ENCODE measurements at places on chromosomes 12 and 14. TPM values are rescaled to one million over a fixed set of nuclear protein-coding genes. Genes with fewer than 3 reads are reported as not detected.

The POTEM gene
- 0.17 TPM for total RNA-seq

GRCh38 chr14:61608245-61609165, 86.8 kb upstream of the HIF1A start:
- no peak overlapping the region for H3K27ac ChIP-seq
- peaks cover 5% of the 10 kb centered on the region for H3K4me1 ChIP-seq
- no peak overlapping the region for H3K4me3 ChIP-seq
- DNase-seq = no peak
- H3K36me3 ChIP-seq = no peaks in the 10 kb centered on the region
- H3K27me3 ChIP-seq = no peaks in the 10 kb centered on the region

The SIX4 gene
- not detected for total RNA-seq

The ADAM21 gene
- total RNA-seq = not detected

DNA sequence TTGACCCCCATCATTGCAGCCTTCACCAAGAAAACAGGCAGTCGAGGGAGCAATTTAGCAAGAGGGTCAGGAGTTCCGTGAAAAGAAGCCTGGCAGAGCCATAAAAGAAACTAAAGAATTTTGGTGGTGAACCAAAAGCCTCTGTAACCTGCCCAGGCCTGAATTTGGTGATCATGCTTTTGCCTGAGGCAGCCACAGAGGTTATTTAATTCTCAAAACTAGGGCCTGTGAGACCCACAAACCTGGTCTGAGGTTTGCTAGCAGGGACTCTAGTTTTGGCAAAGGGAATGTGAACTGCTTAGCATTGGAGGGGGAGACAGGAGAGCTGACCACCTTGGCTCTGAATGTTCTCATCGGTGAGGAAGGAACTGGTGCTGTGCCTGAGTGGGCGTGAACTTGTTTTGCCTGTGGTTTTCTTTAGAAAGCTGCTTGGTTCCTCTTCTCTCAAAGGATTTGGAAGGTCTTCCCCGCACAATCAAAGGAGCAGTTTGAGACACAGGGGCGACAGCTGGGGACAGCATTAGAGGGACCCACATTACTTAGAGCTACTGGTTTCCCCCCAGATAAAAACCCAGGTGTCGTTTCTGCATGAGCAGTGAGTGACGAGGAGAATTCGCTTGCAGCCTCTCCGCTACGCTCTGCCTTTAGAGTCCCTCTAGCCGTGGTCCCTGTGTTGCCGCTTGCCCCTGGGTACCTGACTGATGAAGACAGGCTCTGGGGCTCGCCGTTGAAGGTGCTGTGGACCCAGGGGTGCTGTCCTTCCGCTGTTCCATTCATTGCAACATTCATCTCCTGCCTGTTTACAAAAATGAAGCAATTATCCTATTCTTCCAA, 12.6 kb upstream of the WNT5B start:
- no peak overlapping the region for H3K4me3 ChIP-seq
- H3K4me1 ChIP-seq = peaks cover 25% of the 10 kb centered on the region
- peak; percentile 35 for DNase-seq
- no peaks in the 10 kb centered on the region for H3K36me3 ChIP-seq
- no peak overlapping the region for H3K27ac ChIP-seq

DNA sequence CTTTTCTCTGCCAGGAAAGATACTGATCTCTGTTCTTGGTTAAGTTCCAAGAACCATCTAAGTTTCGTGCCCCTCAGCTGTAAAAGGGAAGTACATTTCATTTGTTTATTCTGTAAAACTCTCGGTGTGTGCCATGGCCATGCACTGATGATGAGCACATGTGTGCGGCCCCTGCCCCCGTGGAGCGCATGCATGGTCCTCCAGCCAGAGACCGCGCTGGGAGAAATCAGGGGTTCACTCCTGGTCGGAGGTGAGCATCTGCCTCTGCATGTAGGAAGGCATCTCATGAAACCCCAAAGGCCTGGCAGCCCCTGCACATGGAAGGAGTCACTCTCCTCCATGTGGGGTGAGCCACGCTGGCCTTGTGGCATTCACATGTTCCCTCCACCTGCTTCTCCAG, 102.5 kb upstream of the RTL1 start:
- H3K4me3 ChIP-seq = no peak overlapping the region
- H3K36me3 ChIP-seq = no peaks in the 10 kb centered on the region
- peaks cover 6% of the 10 kb centered on the region for H3K4me1 ChIP-seq
- H3K27me3 ChIP-seq = no peaks in the 10 kb centered on the region

DNA sequence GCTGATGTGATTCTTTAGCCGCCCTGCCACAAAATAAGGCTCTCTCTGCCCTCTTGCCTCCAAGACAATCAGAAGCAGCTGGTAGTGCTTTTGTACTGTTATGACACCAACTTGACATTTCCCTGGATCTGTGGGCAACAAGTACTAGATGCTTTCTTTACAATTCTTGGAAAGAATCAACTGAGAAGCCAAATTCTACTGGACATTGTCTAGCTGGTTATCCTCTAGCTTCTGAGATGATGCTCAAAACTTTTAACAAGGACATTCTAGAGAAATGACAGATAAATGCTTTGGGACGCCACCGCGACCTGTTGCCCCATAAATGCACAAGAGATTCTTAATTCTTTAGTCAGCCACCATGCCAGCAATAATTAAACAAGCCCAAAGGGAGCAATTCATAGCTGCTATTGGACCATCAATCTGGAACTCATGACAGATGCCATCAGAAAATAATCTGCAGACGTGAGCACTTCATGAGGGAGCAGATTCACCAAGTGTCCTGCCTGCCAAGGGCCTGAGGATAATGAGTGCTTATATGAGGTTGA, 22.8 kb downstream of the FMNL3 start:
- peaks cover 43% of the 10 kb centered on the region for H3K4me1 ChIP-seq
- no peaks in the 10 kb centered on the region for H3K36me3 ChIP-seq
- peak overlapping the region; percentile 43 for H3K27ac ChIP-seq
- no peak for DNase-seq

The LARP4 gene
- total RNA-seq = 48.4 TPM

GRCh38 chr12:78324234-78324633, 493.5 kb downstream of the NAV3 start:
- H3K27ac ChIP-seq = no peak overlapping the region
- H3K27me3 ChIP-seq = no peaks in the 10 kb centered on the region
- no peak overlapping the region for H3K4me3 ChIP-seq
- no peaks in the 10 kb centered on the region for H3K36me3 ChIP-seq
- H3K4me1 ChIP-seq = no peaks in the 10 kb centered on the region

DNA sequence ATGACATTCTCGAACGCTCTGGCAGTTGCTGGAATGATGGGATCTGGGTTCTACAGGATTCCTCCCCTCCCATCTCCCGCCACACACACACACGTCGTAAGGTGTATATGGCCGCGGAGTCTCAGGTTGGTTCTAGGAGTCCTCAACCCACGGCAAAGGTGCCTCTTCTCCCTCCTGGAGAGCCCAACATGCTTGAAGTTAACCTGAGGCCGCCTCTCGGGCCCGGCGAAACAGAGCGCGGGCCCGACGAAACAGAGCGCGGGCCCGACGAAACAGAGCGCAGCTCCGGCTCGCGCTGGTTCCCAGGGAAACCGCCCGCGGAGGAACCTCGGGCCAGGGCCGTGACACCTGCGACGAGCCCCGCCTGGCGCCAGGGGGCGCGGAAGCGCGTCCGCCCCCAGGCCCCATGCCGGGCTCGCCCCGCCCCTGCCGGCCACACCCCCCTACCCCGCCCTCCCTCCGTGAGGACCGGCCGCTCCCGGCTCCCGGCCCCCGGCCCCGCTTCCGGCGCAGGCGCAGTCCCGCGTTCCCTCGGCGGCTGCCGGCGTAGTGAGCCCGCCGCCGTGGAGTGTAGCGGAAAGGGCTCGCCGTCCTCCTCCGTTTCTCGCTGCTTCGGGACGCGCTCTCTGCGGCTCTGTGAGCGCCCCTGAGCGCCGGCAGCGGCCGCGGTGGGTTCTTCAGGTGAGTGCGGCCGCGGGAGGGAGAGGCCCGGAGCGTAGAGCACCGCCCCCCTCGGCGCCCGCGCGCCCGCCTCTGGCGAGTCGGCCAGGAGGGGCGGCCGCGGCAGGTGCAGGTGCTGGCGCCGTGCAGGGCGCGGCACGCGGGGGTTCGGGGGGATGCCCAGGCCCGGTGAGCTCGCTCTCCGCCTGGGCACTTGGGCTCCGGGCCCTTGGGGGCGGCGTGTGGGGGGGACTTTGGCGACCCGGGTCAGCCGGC, at the start of gene RAB3IP:
Gene RAB3IP, plus strand, starts transcription at position 510 of the 936 bp plus-strand sequence. CDS start 16,549 bp downstream, outside the sequence.
- no peaks in the 10 kb centered on the region for H3K36me3 ChIP-seq
- peak within 1 kb of the TSS; percentile 76 for H3K4me3 ChIP-seq

GRCh38 chr14:64800000-64800399, 79.7 kb downstream of the SPTB start:
- DNase-seq = no peak
- H3K36me3 ChIP-seq = no peaks in the 10 kb centered on the region
- H3K4me1 ChIP-seq = no peaks in the 10 kb centered on the region
- H3K4me3 ChIP-seq = no peak overlapping the region
- no peaks in the 10 kb centered on the region for H3K27me3 ChIP-seq

DNA sequence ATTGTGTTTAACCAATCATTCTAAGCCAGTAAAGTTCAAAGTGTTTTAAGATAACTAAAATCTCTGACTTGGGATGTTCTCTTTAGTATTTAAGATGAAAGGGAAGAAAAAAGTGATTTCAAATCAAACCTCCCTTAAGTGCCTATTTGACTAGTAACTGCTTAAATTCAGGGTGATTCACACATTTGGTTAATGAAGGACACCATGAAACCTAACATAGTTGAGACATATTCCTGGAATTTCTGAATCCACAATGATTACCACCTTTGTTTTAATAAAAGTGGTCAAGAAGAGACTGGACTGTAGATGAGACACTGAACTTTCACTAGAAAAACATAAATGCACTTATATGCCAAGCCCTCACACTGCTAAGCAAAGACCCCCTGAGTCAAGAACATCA, 138.7 kb downstream of the MED13L start:
- no peak overlapping the region for H3K27ac ChIP-seq
- H3K36me3 ChIP-seq = no peaks in the 10 kb centered on the region
- H3K27me3 ChIP-seq = no peaks in the 10 kb centered on the region

- H3K36me3 ChIP-seq = no peaks in the 10 kb centered on the region
- H3K4me1 ChIP-seq = no peaks in the 10 kb centered on the region
- DNase-seq = no peak
- no peaks in the 10 kb centered on the region for H3K27me3 ChIP-seq
These were observed 316.2 kb downstream of the NPAS3 start for GRCh38 chr14:33254861-33255395.

Measured in B cell (primary cell).